ENCODE measurements at places on chromosomes 2 and 18.

- DNase-seq: no peak
These were observed 1216.6 kb upstream of the PIK3C3 start for GRCh38 chr18:40738321-40738880.

GRCh38 chr2:180679693-180680092 lies 300.7 kb upstream of the UBE2E3 start:
- no peak for DNase-seq

DNA sequence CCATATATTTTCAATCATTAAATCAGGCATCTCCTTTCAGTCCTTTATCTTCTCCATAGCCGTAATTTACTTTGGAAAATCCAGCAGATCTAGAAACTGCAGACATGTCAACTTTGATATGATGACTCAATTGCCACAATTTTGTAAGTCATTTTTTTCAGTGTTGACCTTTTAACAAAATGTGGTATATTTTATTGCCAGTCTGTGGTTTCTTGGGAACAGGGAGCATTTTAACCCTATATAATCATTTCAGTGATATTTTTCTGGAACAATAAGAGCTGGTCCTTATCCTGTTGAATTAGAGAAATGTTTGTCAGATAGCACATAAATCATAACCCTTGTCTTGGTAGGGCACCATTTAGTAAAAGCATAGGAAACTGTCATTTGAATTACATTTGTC lies 90.9 kb upstream of the UBXN4 start:
- DNase-seq: no peak

GRCh38 chr2:96866149-96866548 lies 3.7 kb downstream of the SEMA4C start:
- DNase-seq: no peak

GRCh38 chr18:3742541-3742940 lies 292.6 kb downstream of the TGIF1 start:
- no peak for DNase-seq

DNA sequence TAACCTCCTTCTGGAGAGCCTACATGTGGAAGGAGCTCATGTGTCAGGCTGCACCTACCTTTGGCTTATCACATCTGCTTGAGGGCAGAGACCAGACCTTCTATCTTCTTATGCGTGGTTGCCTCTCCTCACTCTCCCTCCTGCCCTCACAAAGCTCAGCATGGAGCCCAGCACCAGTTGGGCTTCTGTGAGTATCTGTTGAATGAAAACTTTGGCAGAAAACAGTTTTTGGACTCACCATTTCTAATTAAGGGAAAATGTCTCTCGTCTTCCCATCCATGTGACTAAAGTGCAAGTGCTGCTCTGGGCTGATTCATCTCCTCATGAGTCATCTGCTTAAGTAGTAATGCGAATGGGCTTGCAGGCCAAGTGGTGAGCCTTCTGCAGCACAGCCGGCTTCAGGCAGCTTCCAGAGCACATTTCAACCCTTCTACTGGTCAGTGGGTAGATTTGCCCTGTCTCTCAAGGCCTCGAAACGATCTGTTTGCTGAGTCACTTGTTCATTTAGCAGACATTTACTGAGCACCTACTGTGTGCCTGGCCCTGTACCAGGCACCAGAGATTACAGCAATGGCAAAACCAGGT lies 102.6 kb downstream of the VSNL1 start:
- DNase-seq: no peak

GRCh38 chr2:108961796-108962195 lies 27.2 kb downstream of the EDAR start:
- no peak for DNase-seq

DNA sequence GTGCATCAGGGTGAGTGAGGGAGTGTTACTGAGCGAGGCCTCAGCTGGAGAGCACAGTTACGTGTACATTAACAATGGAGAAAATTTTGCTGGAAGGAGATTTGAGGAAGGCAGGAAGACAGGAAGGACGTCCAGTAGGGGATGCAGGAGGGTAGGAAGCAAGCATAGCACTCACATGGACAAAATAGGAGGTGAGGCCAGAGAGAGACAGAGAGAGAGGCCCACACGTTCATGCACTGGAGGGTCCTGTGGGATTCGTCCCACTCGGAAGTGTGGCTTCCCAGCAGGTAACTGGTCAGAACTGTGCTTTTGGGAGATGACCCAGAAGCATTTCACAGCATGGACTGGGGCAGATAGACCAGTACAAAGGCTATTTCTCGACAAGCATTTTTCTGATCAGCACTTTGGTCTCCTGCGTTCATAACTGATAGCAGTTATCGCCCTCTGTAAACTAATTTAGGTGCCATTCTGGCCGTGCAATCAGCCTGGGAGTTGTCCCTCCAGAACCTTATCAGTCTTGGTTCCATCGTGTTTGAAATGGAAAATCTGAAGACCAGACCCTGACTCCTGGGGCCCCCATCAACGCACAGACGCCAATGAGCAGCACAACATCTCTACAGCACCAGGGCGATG lies 5.7 kb downstream of the LCT start:
- DNase-seq: no peak

GRCh38 chr2:152454960-152455359 lies 120.0 kb downstream of the FMNL2 start:
- no peak for DNase-seq

- peak; percentile 72 for DNase-seq
These were observed 74.6 kb upstream of the SP3 start for GRCh38 chr2:174039551-174040416.

GRCh38 chr18:75554644-75555185 lies 127.2 kb upstream of the SMIM21 start:
- DNase-seq: no peak

GRCh38 chr2:77270433-77270832 lies 251.7 kb downstream of the LRRTM4 start:
- DNase-seq: no peak
